ENCODE measurements at places on chromosomes 1 and 21. TPM values are rescaled to one million over a fixed set of nuclear protein-coding genes. Genes with fewer than 3 reads are reported as not detected.

DNA sequence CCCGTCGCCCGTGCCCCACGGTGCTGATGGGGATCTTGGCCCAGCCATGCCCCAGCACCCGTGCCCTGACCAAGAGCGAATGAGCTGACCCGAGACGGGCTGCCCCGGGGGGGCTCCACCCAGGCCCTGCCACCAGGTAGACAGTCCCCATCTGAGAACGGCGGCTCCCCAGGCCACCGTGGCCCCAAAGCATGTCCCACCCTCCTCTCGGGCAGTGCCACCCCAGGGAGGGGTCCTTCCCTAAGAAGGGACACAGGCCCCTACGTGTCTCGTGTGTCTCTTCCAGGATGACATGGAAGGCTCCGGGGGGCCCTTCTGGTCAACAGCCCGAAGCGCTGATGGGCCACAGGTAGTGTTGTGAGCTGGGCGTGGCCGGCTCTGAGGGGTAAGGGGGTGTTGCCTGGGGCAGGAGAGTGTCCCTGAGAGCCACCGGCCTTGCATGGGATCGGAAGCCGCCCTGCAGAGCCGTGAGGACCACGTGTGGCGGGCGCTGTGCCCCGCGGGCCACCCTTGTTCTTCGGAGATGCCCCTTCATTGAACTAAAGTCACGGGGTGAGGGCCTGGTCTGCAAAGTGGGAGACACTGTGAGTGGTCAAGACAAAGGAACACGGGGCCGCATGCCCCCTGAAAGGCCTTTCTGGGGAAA is 55.0 kb downstream of the SLC19A1 start:
- H3K27me3 ChIP-seq, result no peaks in the 10 kb centered on the region
- no peaks in the 10 kb centered on the region for H3K36me3 ChIP-seq
- no peak overlapping the region for H3K4me3 ChIP-seq
- H3K27ac ChIP-seq, result no peak overlapping the region

DNA sequence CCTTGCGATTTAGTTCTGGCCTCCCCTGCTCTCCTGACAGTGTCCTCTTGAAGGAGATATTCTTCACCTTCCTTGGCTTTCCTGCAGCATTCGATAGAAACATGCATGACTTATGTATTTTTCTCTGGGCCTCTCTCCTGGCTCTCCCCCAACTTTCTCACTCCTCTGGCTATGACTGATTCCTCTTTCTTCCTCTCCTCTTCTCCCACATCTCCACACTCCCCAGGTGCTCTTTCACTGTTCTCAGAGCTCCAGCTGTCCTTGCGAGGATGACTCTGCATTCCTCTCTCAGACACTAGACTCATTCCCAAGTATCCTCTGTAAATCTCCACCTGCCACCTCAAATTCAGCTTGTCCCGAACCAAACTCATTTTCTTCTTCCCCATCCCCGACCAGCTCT is 18.0 kb downstream of the LRRC42 start:
- H3K27ac ChIP-seq, result no peak overlapping the region
- no peaks in the 10 kb centered on the region for H3K27me3 ChIP-seq
- H3K36me3 ChIP-seq, result peaks cover 35% of the 10 kb centered on the region

DNA sequence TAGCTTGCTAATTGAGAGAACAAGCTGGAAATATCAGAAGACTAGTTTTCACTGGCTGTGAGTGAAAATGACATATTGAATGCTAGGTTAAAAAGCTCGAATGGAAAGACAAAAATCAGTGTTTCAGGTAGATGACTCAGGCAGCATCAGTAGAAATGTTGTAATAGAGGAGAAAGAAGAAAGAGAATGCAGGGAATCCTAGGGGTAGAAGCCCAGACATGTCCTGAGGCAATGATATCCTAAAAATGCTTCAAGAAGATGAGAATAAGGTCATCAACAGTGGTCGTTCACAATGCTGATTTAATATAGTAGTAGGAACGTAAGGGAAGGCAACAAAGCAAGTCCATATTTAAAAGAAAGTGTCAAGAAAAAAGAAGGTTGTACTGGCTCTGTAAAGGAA is 96.7 kb upstream of the HP1BP3 start:
- H3K27ac ChIP-seq, result no peak overlapping the region
- no peak overlapping the region for H3K4me3 ChIP-seq
- no peaks in the 10 kb centered on the region for H3K27me3 ChIP-seq
- no peaks in the 10 kb centered on the region for H3K4me1 ChIP-seq
- no peak for DNase-seq

DNA sequence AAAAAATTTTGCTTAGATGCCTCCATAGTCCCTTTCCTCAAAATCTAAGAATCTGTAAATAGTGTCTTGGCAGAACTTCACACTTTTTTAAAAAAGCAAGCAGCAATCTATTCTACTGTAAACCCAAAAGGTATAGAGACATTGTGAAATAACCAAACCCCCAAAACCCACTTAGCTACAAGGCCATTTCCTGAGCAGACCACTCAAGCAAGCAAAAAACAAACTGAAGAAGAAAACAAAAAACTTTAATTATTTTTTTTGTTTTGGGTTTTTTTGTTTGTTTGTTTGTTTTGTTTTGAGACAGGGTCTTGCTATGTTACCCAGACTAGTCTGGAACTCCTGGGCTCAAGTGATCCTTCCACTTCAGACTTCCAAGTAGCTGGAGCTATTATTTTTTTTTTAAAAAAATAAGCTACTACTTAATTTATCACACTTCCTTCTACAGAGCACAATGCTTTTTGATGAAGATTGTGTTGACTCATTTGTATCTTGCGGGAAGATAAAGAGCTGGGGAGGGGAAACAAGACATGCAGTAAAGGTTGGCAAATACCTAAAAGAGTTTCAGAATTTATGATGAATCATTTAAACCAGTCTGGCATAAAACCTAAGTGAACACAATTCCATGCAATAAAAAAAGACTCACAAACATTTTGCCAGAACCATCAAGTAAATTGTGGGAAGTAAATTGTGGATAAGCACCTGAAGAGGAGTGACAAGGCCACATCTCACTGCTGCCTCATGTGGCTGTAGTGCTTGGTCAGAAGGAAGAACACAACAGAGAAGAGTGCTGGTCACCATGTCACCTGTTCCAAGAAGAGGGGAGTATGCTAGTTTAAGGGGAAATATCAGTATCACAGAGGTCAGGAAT is 2.7 kb upstream of the PTPN22 start:
- H3K27me3 ChIP-seq, result no peaks in the 10 kb centered on the region
- H3K4me3 ChIP-seq, result no peak overlapping the region
- H3K4me1 ChIP-seq, result peaks cover 38% of the 10 kb centered on the region
- H3K36me3 ChIP-seq, result no peaks in the 10 kb centered on the region

DNA sequence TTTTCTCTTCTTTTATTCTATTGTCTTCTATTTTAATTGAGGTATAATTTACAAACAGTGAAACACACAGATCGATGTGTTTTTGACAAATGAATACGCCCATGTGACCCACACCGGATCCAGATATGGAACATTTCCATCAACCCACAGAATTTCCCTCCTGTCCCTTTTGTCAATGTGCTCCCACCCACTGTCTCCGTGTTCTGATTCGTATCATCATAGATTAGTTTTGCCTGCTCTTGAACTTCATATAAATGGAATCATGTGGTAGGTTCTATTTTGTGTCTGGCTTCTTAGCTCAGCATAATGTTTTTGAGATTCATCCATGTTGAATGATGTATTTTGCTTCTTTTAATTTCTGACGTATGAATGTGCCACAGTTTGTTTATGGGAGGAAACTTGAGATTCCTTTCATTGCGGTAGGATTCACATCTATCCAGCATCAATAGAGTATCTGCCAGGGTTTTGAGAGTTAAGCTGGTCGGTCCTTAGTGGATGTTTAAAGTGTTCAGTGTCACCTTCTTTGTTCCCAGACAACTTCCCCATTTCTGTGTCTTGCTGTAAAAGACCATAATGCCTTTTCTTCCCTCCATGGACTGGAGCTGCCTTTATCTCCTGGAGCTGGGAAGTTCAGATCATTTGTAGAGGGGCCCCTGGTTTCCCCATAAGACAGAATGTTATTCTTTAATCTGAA is 14.7 kb downstream of the NAV1 start:
- H3K36me3 ChIP-seq, result no peaks in the 10 kb centered on the region
- H3K27ac ChIP-seq, result no peak overlapping the region
- H3K4me3 ChIP-seq, result no peak overlapping the region
- H3K4me1 ChIP-seq, result no peaks in the 10 kb centered on the region

Gene GIPC2
- not detected for total RNA-seq

Gene AKR7A2
- 36.9 TPM for total RNA-seq

Gene HFM1
- total RNA-seq, result not detected
